Endothelial cell (in vitro differentiated cells): ENCODE measurements at places on chromosomes 2 and 18.
A peak's percentile ranks its signal among the peaks of the same experiment; 100 is the strongest.

GRCh38 chr2:74119912-74120825, 27.5 kb downstream of the BOLA3 start:
- peaks cover 3% of the 10 kb centered on the region for H3K4me1 ChIP-seq
- DNase-seq = peak; percentile 82
- peaks cover 14% of the 10 kb centered on the region for H3K36me3 ChIP-seq
- H3K4me3 ChIP-seq = peak overlapping the region; percentile 83
- H3K27me3 ChIP-seq = peaks cover 5% of the 10 kb centered on the region

DNA sequence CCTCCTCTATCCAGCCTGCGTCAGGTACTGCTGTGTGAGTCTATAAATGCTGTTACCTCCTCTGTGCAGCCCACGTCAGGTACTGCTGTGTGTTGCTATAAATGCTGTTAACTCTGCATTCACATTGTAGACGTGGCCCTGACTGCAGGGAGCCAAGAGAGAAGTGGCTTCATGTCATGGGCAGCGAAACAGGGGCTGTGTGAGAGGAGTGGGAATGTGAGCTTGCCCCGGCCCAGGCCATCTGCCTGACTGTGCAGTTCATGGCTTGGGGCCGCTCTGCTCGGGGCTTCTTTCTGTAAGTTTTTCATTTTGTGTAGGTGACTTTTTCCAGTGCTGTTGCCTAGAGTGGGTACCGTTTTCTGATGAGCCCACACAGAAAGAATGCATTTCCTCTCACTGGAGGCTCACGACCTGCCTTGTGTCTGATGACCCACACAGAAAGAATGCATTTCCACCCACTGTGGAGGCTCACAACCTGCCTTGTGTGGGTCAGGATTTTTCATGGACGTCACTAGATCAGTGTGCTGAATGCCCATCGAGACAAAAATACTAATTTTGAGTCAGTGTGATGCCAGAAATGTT, 104.5 kb downstream of the SNTG2 start:
- no peak for DNase-seq
- peak overlapping the region; percentile 82 for H3K4me3 ChIP-seq

DNA sequence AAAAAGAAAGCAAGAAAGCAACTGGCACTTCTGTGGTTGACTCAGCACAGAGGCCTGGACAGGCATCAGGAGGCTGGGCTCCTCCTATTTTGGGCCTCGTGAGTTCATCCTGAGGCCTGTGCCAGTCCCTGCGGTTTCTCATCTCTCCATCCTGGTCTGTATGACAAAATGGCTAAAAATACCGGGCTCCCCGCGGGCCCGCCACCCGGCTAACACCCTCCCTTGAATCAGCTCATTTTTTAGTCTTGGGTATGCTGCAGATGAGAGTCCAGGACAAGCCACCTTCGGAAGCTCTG, 62.3 kb upstream of the YWHAQ start:
- no peak overlapping the region for H3K27ac ChIP-seq
- no peak overlapping the region for H3K4me3 ChIP-seq
- H3K27me3 ChIP-seq = peaks cover 5% of the 10 kb centered on the region
- H3K4me1 ChIP-seq = peaks cover 14% of the 10 kb centered on the region
- no peak for DNase-seq

- no peak overlapping the region for H3K27ac ChIP-seq
- no peak overlapping the region for H3K4me3 ChIP-seq
- no peaks in the 10 kb centered on the region for H3K4me1 ChIP-seq
- no peaks in the 10 kb centered on the region for H3K36me3 ChIP-seq
- no peak for DNase-seq
Observed at GRCh38 chr2:181371782-181372645, 85.2 kb upstream of the ITGA4 start.

DNA sequence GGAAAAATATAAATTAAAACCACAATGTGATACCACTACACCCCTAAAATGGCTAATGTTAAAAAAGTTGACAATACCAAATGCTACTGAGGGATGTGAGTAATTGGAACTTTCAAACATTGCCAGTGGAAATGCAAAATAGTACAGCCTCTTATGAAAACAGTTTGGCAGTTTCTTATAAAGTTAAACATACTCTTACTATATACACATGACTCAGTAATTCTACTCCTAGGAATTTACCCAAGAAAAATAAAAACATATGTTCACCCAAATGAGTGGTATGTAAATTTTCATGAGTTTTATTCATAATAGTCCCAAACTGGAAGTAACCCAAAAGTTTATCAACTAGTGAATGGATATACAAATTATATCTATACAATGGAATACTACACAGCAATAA, 228.0 kb downstream of the CYP26B1 start:
- no peak overlapping the region for H3K4me3 ChIP-seq
- no peak overlapping the region for H3K27ac ChIP-seq
- peaks cover 4% of the 10 kb centered on the region for H3K27me3 ChIP-seq
- DNase-seq = no peak

DNA sequence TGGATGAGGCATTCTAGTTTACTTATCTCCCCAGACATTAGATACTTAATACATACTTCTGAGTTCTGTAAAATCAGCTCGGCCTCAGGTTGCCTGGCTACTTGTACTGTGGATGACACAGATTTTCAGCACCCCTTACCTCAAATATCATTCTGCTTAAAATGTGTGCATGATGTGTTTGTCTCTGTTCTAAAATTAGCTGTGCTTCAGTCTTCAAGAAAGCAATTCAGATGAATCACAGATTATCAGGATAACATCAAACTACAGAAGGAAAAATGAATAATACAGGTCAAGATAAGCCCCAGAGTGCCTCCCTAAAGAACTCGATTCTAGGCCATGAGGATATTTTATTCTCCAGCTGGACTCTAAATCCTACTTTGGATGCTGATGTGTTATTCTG, 21.3 kb upstream of the MAPRE2 start:
- no peaks in the 10 kb centered on the region for H3K4me1 ChIP-seq
- H3K27ac ChIP-seq = no peak overlapping the region
- no peak overlapping the region for H3K4me3 ChIP-seq
- DNase-seq = no peak
- no peaks in the 10 kb centered on the region for H3K36me3 ChIP-seq

- peaks cover 8% of the 10 kb centered on the region for H3K4me1 ChIP-seq
- H3K4me3 ChIP-seq = no peak overlapping the region
- peaks cover 2% of the 10 kb centered on the region for H3K27me3 ChIP-seq
- DNase-seq = no peak
- no peaks in the 10 kb centered on the region for H3K36me3 ChIP-seq
- H3K27ac ChIP-seq = no peak overlapping the region
Observed at GRCh38 chr2:85566265-85566664, 5.0 kb upstream of the GGCX start.

DNA sequence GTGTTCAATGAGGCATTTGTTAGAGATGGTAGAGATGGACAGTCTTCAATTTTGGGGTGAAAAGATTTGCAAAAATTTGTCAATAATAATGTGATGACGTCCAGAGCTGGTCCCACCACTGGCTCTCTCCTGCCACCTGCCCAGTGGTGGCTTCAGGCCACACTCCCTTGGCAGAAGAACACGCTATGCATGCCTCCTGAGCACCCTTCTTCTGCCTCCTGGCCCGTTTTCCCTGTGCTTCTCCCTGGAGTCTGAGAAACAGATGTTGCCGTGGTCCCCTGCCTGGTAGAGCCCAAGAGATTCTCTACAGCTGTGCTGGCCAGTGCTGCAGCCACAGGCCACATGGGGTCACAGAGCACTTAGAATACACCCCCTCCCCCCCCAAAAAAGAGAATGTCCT, 33.6 kb downstream of the INPP5D start:
- peaks cover 32% of the 10 kb centered on the region for H3K36me3 ChIP-seq
- no peak overlapping the region for H3K27ac ChIP-seq
- H3K27me3 ChIP-seq = no peaks in the 10 kb centered on the region
- no peak for DNase-seq

DNA sequence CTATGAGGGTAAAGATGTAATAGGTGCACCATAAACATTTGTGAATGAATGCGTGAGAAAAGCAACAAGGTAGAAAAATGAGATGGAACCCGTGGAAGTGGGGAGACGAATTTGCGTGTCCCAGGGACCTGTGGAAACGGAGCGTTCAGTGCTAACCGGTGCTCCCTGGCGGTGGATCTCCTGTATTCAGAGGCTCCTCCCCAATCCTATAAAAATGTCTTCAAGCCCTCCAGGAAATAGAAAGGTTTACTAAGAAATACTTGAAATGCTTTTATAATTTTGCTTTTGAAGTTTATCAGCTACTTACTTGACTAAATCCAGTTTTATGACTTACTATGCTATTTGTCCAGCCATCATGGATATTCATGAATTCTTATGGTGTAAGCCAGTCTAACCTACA, 62.8 kb upstream of the RBM44 start:
- peaks cover 64% of the 10 kb centered on the region for H3K4me1 ChIP-seq
- peaks cover 5% of the 10 kb centered on the region for H3K27me3 ChIP-seq
- H3K27ac ChIP-seq = no peak overlapping the region
- no peak overlapping the region for H3K4me3 ChIP-seq
